Fibroblast of lung (primary cell): ENCODE measurements at places on chromosomes 16 and 17. TPM values are rescaled to one million over a fixed set of nuclear protein-coding genes. Genes with fewer than 3 reads are reported as not detected.

DNA sequence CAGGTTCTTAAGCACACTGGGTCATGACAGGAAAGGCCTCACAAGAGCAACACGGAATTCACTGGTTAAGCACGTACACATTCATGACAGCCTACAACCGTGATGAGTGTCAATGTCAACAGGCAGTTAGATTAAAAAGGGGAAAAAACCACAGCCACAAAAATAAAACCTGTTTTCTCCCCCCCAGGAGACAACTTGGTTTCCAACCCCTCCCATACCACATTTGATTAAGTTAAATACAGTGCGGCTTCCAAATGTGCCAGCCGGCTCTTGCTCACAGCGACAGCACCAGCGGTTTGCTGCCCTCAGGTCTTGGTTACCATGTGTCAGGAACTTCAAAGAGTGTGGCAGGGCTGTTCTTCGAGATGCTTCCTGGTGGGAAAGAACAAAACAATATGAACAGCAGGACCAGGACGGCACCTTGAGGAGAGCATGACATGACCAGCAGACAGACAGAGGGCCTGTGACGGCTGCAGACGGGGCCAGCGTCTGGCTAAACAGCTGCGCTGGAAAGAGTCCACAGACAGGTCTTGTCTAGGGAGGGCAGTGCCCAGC is 193.6 kb downstream of the PARN start:
- DNase-seq, result no peak

DNA sequence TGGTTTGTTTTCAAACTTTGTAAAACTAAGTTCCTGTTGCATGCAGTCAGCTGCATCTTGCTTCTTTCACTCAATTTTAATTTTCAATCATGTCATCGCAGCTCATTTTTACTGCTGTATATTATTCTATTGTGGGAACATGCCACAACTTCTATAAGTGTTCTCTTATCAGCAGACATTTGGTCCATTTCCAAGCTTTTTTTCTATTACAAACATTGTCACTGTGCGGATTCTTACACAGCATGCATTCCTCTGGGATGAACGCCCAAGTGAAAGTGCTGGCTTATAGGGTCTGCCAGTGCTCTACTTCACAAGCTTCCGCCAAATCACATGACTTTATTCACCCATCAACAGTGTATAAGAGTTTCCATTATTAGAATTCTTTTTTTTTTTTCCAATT is 22.7 kb downstream of the GINS3 start:
- DNase-seq, result no peak

GRCh38 chr17:30924341-30924740 is 2.6 kb downstream of the ADAP2 start:
- no peak for DNase-seq

GRCh38 chr16:57235128-57236021 is 9.7 kb upstream of the ARL2BP start:
- peak; percentile 44 for DNase-seq

DNA sequence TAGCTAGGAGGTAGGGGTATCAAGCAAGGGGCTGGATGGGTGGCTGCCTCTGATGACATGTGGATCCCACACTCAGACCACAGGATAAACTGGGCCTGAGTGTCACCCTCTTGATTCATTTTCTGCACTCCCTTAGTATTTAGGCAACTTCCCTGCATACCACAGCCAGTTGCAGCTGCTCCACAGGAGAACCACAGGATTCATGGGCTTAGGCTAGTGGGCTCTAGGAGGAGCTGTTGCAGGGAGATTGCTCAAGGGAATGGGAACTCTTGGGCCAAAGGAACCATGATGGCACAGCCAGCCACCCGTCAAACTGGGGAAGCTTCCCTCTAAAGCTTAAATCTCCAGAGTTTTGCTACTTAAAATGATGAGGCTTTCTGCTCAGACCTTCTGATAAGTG is 269.7 kb upstream of the ASIC2 start:
- no peak for DNase-seq

DNA sequence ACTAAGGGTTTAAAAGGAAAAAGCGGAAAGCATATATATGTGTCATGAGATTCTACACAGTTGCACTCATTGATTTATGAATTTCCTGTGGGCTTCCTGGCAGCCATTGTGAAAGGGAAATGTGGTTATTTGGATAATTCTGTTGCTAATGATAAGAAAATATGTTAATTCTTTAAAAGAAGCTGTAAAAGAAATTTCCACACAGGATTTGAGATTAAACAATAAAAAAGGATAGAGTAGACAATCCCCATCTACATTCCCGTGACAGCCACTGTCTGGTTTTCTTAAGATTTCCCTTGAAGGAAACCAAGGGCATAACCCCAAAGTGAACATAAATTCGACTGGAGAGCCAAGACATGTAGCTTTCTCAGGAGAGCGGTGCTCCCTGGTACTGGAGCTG is 397.5 kb downstream of the CPPED1 start:
- DNase-seq, result no peak

GRCh38 chr17:15920758-15921239 is 24.1 kb upstream of the ADORA2B start:
- peak; percentile 91 for DNase-seq

- no peak for DNase-seq
Observed at GRCh38 chr17:40430272-40431230, 12.7 kb upstream of the IGFBP4 start.

DNA sequence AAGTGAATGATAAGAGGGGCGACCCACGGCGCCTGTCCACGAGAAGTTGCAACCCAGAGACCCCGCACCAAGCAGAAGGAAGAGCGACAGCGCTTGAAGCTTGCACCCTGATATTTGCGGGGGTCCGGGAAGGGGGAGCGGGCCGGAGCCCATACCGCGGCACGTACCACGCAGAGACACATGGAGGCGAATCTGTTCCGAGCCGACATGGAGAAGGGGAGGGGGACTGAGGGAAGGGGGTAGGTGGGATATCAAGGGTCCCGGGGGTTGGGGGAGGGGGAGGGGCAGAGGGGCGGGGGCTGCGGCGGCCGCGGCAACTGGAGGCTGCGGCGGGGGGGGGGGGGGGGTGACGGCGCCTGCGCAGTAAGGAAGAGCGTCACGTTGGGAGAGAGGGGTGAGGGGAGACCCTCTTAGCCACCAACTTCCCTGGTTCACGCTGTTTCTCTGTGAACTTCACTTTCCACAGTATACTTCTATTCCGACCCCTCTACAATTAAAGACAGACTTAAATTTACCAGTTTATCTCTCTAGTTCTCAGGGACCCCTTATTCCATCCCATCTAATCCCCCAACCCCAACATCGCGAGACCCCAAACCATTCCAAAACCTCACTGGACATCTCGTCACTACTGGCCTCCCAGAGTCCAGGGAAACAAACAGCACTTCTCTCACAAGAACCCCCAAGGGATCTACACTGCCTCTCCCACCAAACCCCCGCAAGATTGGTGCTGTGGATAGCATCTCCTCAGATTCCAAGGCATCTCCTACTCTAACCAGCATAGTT is 8.0 kb downstream of the DLG4 start:
- DNase-seq, result no peak

DNA sequence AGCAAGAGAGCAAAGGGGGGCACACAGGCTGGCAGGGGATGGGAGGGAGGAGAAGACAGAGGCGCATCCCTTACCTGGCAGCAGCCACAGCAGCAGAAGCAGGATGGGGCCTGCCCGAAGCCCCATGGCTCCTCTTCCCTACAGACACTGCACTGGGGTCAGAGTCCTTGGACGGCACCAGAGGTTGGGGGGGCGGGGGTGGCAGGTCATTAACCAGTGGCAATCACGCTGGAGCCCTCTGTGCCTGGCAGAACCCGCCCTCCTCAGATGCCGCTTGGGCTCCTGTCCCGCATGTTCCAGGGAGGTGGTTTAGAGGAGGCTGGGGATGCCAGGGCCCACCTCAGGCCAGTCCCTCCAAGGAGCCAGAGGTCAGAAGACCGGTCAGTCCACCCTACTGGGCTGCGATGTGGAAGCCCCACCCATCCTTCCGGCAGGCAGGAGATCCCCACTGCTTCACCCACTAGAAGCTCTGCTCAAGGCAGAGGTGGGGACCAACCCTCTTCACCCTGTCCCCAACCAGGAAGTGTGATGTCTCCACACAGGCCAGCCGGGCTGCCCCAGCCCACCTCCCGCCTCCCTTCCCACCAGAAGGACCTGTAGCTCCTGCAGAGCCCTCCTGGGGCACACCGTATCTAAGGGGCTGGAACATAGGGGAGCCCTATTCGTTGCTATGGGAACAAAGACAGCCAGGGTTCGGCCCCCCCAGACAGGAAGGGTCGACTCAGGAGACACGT is 11.7 kb downstream of the ZG16B start:
- no peak for DNase-seq

DNA sequence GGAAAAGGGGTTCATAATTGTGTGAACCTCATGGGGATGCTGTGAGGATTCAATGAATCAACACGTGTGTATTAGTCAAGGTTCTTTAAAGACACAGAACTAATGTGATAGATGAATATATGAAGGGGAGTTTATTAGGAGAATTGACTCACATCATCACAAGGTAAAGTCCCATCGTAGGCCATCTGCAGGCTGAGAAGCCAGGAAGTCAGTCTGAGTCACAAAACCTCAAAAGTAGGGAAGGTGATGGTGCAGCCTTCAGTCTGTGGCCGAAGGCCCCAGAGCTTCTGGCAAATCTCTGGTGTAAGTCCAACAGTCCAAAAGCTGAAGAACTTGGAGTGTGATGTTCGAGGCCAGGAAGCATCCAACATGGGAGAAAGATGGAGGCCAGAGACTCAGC is 413.4 kb downstream of the CDH13 start:
- DNase-seq, result peak; percentile 79

DNA sequence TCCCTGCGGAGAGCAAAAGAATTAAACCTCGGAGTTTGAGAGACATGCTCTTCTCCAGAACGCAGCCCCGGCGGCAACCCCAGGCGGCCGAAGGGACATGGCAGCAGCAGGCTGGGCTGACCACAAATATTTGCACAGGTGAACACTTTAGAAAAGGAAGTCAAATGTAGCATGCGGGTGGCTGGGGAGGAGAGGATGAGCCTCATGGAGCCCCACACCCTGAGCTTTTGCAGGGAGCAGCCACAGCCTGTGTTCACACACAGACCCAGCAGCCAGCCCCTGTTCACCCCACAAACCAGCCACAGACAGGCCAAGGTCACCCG is 17.8 kb downstream of the HS3ST6 start:
- no peak for DNase-seq

DNA sequence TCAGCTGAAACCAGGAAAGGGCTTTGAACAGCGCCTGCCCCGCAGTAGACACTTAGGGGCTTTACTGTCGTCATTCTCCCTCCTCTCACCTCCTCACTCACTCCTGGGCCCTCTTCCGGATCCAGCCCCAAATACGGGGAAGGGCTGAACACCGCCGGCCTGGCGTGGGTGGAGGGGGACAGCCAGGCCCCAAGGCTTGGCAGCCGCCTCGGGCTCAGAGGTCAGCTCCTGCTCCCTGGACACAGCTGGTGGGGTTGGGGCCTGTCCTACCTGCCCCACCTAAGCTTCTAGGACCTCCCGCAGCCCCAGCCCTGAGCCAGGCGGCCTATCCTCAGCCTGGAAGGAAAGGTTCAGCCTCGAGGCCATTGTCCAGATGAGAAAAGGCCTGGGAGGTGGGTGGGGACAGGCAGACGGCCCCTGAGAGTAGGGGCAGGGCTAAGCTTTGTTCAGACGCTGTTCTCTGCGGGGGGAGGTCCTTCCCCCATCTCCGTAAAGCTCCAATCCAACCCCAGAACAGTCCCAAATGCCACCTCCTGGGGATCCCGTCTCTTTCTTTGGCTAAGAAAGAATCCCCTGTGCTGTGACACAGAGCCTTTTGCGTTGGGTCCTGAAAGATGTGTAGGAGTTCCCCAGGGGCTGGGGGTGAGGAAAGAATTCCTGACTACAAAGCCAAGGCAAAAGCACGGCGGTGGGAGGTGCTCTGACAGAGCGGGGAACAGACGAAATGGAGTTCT is 881 bp upstream of the LLGL1 start:
- DNase-seq, result peak; percentile 14

- DNase-seq, result peak; percentile 39
Observed at GRCh38 chr17:76121932-76122430, 18.4 kb upstream of the EXOC7 start.

GRCh38 chr17:40092581-40092980 is 7.8 kb downstream of the NR1D1 start:
- DNase-seq, result no peak

- no peak for DNase-seq
Observed at GRCh38 chr17:74123866-74124444, 79.5 kb upstream of the RPL38 start.

DNA sequence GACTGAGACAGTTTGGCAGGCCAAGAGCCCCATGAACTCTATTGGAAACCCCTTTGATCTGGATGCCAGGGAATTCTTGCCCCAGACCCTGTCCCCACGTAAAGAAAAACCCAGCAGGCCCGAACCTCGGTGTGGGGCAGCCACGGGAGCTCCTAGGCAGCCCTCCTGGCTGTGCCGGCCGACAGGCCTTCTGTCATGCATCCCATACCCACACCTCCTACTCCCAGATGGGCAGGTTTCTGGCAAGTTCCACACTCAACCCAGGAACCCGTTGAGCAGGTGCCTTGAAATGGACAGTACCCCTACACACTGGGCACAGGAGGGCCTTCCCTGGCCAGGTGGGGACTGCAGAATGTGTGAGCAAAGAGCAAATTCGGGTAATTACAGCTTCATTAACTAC is 23.6 kb upstream of the ATP2C2 start:
- no peak for DNase-seq

DNA sequence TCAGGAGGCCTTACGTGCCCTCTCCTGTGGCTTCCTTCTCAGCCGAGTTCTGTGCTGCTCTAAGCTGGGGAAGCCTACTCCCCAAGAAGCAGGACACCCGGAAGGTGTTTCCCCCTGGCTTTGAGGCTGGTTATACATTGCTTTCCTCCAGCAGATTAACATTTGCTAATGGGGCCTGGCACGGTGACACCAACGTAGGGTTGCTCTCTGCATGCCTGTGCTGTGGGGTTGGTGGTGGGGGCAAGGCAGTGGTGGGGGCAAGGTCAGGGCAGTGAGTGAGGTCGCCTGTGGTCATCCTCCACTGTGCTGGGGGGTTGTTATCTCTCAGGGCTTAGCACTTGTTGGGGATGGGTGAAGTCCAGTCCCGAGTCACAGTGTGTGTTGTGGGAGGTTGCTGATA is 4.2 kb downstream of the USP6 start:
- no peak for DNase-seq

GRCh38 chr17:74467221-74467951 is 952 bp downstream of the CD300A start:
- DNase-seq, result no peak

- no peak for DNase-seq
Observed at GRCh38 chr17:48021934-48022333, 15.7 kb downstream of the COPZ2 start.

Gene TBX6
- not detected in 2 replicates for polyA plus RNA-seq

Gene XAF1
- polyA plus RNA-seq, result 3.2 and 3.5 TPM in 2 replicates

Gene NXPH3
- 0.19 and 0.36 TPM in 2 replicates for polyA plus RNA-seq

Gene GCGR
- not detected in 2 replicates for polyA plus RNA-seq

Gene CFAP52
- polyA plus RNA-seq, result 0.07 TPM in 1 of 2 replicates, not detected in the other

Gene KRT39
- polyA plus RNA-seq, result 0.19 and 0.22 TPM in 2 replicates

Gene CCDC78
- 0.50 and 0.64 TPM in 2 replicates for polyA plus RNA-seq

Gene PCGF2
- 8.0 and 10.5 TPM in 2 replicates for polyA plus RNA-seq
